ENCODE measurements at places on chromosomes 7 and 10.

DNA sequence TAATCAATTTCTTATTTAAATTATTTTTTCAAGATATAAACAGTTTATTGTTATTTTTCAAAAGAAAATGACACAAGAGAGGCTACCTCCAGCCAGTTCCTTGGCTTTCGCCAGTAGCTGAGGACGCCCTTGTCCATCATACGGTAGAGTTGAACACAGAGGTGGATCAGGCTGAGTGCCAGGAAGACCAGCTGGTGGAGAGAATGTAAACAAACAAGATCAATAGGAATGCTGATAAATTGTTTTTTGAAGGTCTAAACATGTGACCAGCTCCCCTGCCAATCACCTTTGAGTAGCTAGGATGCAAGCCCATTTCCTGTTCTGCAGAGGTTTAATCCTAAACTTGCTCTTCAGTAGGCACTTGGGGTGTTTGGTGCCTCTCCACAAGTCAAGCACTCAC, 138.9 kb downstream of the PKD1L1 start:
- no peak for DNase-seq

DNA sequence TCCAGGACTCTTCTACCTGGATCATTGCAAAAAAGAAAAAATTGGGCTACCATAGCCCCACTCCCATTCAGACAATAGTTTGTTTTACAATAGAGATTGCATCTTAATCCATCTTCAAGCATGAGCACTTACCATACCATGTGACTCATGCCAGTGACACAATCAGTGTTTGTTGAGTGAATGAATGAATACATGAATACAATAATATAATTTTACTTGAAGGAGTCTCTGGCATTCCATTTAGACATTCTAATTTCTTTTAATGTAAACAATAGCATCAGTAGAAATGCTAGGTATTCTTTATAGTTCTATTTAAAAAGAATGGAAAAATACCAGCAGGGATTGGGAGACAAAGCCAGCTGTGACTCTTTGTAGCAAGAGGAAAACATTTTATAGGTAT, 141.6 kb upstream of the AKR1E2 start:
- no peak for DNase-seq

DNA sequence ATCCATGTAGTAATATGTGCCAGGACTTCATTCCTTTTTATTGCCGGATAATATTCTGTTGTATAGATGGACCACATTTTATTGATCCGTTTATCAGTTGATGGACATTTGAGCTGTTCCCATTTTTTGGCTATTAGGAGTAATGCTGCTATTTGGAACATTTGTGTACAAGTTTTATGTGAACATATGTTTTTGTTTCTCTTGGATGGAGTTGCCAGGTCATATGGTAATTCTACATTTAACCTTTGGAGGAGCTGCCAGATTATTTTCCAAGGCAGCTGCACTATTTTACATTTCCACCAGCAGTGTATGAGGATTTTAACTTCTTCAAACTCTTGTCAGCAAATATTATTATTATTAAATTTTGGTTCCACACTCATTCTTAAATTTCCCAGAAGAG, 59.2 kb downstream of the C10orf90 start:
- no peak for DNase-seq

DNA sequence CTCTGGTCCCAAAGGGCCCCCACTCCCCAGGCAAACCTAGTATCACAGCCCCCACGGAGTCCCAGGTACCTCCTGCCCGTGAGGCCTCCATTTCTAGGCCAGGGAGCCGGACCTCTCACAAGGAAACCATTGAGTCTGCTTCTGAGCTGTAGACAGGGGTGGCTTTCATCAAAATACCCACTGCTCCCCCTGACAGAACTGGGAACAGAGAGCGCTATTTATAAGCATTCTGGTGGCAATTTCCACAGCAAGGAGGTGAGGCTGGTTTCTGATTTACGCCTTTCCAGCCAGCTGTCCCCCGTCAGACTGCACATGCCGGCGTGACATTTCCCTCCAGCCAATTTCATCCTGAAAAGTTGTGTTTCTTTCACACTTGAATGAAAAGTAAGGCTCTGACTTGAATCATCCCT, 407.5 kb upstream of the PRKCQ start:
- no peak for DNase-seq

GRCh38 chr10:34526758-34527730, 288.1 kb downstream of the PARD3 start:
- DNase-seq = no peak

GRCh38 chr7:40234046-40234445, 99.2 kb downstream of the SUGCT start:
- DNase-seq = no peak

DNA sequence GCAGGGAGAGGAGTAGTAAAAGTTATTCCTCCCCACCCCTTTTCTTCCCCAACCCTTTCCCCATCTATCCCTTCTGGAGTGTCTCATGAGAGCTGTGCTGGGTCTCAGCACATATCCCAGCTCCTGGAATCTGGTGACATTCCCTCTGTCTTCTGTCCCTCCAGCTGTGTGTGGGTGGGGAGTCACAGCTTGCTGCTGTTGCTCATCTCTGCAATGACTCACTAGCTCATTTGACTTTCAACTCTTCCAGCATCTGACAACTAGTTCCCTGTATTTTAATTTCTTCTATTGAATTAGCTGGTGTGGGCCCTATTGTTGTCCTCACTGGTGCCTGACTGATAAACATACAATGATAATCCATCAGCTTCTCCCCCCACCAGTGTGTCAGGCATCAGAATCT, 198.9 kb upstream of the AUTS2 start:
- no peak for DNase-seq

GRCh38 chr7:138832966-138833365, 35.0 kb upstream of the ATP6V0A4 start:
- no peak for DNase-seq

- DNase-seq = no peak
Measured at GRCh38 chr10:130017631-130018022, 53.6 kb upstream of the EBF3 start.

DNA sequence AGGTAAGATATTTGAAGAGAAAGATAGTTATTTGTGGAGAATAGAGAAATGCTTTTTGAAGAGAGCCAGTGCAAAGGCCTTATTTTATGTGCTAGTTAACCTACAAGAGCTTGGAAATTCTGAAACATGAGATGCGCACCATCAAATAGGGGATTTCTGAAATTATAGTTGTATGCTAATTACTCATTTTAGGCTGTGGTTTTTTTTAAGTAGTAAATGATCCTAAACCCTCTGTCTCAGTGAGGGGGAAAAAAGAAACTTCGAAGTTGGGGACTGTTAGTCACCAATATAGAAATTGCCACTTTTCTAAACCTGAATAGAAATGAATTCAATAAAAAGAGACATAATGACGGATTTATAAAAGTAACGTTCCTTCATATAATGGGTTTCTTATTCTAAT, 119.3 kb upstream of the MDFIC start:
- DNase-seq = no peak

DNA sequence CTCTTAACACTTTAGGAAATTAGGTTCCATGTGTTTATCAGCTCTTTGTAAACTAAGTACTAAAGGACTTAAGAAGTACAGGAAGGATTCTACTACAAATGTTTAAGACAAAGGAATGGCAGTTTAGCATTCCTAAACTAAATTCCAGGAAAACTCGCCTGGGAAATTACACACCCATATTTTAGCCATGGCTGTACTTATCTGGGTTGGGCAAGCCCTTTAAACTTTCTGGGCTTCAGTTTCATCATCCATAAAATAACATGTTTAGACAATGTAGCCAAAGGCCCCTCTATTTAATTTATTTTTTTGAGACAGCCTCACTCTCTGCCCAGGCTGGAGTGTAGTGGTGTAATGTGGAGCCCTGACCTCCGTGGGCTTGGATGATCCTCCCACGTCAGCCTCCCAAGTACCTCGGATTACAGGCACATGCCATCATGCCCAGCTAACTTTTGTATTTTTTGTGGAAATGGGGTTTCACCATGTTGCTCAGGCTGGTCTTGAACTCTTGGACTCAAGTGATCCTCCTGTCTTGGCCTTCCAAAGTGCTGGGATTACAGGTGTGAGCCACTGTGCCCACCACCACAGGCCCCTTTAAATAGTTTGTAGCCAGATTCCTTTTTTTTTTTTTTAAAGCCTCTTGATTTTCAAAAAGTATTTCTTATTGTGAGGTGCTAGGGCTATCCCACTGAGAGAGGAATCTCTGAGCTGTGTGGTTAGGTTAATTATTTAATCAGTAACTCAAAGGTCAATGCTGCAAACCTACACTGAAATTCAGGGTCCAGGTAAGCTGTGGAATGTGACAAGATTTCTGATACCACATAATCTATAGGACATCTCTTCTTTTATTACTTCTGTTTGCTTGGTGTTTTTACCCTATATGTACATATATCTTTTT, 32.1 kb downstream of the TMEM60 start:
- no peak for DNase-seq

DNA sequence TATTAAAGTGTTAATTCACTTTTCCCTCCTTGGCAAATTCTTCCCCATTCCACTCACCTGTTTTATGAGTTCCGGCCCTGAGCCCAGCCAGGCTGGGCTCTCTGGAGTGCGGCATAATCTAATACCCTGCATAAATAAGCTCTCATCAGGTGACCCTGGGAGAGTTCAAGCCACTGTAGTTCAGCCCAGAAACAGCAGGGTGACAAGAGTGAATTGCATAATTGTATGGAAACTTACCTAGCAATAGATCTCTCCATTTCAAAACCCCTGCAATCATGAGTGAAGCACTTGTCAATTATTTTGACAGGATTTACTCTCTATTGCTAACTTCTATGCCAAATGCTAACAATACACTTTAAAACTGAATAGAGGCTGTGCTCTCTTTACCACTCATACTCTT, 94.7 kb downstream of the OSBPL3 start:
- DNase-seq = no peak

- no peak for DNase-seq
Measured at GRCh38 chr7:41375582-41375981, 327.3 kb downstream of the INHBA start.

DNA sequence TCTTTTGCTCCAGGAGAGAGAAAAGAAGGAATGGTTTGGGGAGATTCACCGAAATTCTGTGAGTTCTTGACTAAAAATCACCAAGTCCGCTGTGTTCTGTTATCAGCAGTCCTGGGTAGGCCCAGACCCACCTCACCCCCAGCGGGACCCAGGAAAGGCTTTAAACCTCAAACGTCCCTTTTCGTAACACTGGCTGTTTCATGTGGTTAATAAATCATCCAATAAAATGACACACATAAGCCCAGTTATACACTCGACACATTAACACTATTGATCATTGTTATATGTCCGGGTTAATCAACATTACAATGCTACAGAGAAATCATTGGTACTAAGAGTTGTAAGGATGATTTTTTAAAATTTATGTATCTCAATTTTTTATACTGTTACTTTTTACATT, 25.2 kb downstream of the DIP2C start:
- no peak for DNase-seq

- no peak for DNase-seq
Measured at GRCh38 chr10:86371116-86371515, 4.5 kb upstream of the GRID1 start.

GRCh38 chr10:86353506-86354485, 12.8 kb downstream of the GRID1 start:
- no peak for DNase-seq

- DNase-seq = no peak
Measured at GRCh38 chr7:116532102-116532688, 7.4 kb downstream of the CAV1 start.

DNA sequence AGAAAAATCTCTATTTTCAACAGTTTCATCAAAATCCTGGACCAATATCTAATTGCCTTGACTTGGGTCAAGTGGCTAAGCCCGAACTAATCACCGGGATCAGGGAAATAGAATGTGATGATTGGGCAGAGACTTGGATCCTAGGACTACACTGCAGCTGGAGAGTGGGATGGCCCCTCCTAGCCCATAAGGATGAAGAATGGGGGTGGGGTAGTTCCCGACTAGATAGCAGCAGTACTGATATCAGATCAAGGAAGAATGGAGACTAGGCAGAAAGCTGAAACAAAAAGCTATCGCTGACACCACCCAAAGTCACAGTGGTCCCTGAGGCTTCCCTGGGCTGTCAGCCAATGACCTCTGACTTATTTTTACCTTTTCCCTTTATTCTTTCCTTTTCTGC, 160.4 kb upstream of the PHYHIPL start:
- no peak for DNase-seq

DNA sequence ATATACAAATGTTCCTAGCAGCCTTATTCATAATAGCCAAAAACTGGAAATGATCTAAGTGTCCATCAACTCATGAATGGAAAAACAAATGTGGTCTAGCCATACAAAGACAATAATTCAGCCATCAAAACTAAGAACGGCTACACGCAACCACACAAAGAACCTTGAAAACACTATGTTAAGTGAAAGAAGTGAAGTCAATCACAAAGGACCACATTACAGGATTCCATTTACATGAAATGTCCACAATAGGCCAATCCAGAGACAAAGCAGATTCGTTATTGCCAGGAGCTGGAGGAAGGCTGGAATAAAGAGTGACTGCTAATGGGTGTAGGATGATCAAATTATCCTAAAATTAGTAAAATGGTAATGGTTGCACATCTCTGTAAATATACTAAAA, 21.1 kb downstream of the MKRN1 start:
- no peak for DNase-seq

- DNase-seq = no peak
Measured at GRCh38 chr7:6218329-6218728, 54.1 kb downstream of the CYTH3 start.

DNA sequence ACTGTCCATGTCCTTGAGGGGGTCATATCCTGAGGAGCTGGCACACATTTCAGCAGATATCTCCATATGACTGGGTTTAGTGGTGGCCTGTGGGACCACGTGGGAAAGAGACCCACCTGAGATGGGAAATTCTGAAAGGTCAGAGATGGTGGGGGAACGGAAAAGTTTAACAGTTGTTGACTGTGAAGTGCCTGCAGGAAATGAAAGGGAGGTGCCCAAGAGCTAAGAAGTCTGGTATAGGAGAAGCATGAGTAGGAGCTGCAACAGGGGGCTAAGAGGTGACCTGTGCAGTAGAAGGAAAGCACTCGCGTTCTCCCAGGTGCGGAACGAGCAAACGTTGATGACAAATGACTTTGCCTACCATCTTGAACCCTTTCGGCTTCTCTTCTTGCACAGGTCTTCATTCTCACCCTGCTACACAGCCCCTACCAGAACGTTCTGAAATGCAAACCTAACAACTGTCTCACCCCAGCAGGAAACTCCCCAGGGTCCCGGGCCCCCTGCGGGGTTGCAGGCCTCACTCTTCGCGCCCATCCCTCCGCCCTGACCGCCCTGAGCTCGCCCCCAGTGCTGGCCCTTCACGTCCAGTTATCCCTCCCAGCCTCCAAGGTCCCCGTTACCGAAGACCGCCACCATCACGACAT, 9.8 kb upstream of the FXYD4 start:
- no peak for DNase-seq

GRCh38 chr7:159027789-159028507, 116.7 kb downstream of the VIPR2 start:
- no peak for DNase-seq

- no peak for DNase-seq
Measured at GRCh38 chr7:4066626-4067475, 615.2 kb upstream of the FOXK1 start.

GRCh38 chr10:121654021-121654545, 55.8 kb upstream of the FGFR2 start:
- no peak for DNase-seq

Data from cortex of kidney (tissue), 1 donor.